Thymus (tissue), 14 donors: ENCODE measurements at places on chromosomes 2 and 18.

GRCh38 chr18:23053776-23054457, 81.4 kb upstream of the CABLES1 start:
- DNase-seq, result no peak

DNA sequence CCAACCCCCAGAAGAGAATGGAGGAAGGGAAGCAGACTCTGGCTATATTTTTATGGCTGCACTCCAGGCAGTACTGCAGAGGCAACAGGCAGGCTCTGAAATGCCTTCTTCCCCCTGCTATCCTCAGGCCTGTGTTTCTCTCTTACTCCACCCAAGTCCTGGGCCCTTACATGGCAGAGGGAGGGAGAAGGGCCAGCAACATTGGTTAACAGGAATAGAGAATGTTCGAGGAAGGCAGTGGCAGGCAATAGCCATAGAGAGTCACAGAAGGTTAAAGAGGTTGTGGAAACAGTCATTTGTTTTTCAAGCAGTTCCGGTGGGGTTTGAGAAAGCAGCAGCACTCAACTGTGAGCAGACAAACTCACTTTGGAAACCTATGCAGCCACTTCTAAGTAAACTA, 15.1 kb upstream of the DARS1 start:
- DNase-seq, result no peak

DNA sequence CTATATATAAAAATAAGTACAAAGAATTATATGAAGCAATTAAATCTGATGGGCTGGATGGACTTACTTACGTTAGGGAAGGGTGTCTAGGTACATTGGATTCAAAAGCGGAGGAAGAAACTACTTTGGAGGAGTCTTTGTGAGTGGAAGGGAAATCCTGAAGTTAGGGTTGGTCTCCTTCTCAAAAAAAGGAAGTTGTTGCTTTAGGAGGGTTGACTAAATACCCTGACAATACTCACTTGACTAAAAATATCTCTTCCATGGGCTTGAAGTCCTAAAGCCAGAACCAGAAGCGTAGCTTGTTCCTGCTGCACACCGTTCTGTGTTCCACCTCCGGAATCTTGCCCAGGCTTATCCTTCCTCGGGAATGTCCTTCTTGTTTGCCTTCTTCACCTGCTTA, 143.3 kb upstream of the ZEB2 start:
- DNase-seq, result no peak

GRCh38 chr2:20300656-20301055, 50.0 kb downstream of the PUM2 start:
- DNase-seq, result no peak

DNA sequence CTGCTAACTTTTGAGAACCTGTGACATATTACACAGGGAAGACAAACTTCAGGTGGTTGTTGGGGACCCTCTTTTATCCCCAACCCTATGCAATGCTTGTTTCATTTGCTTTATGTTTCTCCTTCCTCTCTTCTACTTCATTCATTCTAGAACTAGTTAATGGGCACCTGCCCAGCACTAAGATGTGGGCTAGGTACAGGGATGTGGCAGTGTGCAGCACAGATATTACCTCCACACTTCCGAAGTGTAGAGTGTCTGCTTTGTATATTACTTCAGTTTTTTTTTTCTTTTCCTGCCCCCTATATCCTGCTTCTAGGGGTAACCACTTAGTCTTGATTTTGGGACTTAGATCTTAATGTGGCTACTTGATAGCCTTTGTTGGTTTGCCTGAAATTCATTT, 35.1 kb downstream of the CD28 start:
- no peak for DNase-seq

DNA sequence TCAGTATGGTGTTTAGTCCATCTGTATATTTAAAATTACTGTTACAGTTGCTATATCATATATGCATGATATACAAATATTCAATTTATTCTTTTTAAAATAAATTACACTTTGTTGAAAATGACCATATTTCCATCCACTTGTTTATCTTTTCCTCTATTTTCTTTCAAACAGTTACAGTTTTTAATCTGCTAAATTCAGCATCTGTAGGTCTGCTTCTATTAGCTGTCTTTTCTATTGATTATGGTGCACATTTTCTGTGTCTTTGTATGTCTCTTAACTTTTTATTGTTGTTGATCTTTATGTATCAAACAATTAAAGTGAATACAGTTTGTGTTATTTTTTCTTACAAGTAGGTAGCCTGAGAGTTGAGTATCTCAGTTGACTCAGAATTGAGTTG, 28.1 kb downstream of the IL18R1 start:
- DNase-seq, result no peak

- peak; percentile 10 for DNase-seq
Measured at GRCh38 chr2:74777161-74777900, 56.6 kb upstream of the HK2 start.

DNA sequence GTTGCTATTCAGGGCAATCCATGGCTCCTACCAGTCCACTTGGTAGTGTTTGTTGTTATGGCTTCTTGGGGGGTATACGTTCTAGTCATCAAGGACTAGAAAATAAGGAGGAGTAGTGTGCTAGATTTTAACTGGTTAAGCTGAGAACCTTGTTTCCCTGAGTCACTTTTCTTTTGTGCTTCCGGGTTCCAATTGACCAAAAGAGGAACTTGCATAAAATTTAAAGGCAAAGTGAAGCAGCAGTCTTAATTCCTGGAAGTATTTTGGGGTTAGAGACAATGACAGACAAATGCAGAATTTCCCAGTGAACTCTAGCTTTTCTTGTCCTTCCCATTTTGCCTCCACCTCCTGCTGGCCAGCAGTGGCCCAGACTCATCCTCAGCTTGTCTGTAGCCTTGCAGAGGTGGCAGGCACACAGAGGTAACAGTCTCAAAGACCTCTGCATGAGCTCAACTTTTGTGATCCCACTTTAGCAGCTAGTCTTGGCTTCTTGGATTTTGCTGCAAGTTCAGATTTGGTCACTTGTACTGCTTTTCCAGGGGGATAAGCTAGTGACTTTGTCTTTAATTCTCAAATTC, 1105.8 kb upstream of the NXPH2 start:
- DNase-seq, result no peak

DNA sequence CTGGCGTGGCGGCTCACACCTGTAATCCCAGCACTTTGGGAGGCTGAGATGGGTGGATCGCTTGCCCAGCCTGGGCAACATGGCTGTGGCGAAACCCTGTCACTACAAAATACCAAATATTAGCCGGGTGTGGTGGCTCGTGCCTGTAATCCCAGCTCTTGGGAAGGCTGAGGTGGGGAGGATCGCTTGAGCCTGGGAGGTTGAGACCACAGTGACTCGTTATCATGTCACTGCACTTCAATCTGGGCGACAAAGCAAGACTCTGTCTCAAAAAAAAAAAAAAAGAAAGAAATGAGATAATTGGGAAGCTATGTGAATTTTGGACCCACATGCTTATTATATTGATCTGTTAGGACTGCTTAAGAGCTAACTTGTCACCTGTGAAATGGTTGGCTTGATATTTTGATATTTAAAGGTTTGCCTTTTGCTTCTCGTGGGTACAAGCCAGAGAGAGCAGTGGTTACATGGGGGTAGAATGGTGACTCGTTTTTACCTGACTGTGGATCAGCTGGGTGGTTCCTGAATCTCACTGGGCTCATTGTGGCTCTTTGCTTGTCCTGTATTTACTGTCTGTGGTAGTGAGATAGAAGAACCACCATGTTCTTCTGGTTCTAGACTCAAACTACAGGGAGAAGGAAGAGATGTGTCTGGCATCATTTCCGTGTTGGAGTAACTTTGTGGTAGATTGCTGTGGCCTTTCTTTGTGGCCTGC, 28.9 kb downstream of the ZNF532 start:
- DNase-seq, result no peak

DNA sequence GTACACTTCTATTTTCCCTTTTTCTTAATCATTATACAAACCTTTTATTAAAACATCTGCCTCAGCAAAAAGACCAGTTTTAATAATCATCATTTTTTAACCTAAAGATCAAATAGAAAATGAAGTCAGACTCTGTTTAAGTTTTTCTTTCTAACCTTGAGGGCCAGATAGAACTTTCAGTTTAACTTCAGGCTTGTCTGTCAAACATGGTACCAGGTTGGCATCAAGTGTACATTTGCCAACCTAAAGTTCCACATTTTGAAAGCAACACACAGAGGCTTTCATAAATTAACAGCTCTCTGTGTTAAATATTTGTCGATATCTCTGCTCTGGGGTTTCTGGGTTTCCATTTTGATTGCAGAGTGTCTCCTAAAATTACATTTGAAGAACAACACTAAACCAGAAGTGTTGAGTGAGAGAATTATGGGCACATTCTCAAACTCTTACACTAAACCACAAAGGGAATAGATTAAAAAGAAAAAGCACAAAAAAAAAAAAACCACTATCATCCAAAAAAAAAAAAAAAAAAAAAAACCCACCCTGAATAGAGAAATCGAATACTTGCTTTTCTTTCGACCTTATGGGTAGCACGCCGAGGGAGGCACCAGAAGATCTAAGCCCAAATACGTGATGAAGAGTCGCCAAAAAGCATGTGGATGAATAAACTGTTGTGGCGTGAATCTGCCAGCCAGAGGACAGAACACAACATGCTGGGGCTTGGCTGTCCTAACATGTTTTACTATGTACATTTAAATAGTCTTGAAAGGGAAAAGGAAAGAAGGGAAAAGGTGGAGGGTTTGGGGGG, 166.2 kb downstream of the TCF4 start:
- DNase-seq, result no peak

DNA sequence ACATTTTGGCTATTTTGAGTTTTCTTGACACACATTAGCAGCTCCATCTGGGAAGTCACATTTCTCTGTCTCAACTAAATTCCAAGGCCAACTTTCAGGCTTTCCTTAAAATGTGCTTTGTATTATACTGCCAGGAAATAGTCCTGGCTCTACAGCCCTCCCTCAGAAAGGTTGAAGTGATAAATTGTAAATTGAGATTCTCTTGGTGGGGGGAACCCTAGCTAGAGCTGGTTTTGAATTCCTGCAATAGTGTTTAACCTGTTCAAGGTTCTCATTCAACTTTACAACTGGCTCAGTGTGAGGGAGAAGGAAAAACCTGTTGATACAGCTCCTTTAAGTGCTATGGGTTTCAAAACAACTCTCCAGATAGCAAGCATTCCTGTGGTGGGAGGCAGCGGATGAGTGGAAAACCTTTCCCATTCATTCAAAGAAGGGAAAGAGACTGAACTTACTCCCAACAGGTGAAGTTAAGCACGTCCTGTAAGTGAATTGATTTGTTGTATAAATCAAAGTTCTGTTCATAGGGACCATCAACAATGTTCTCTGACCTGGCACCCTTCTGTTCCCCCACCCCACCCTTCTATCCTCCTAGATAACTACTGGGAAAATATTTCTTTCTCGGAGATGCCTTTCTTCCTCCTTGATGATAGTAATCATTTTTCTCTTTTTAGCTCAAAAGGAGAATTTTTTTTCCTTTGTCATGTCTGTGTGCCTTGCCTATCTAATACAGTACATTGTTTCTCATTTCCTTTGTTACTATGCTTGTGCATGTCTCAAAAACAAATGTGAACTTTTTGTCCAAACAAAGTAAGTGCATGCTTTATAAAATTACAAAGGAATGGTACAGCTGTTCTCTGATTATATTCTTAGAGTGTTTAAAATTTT, 44.2 kb upstream of the SLC39A10 start:
- no peak for DNase-seq

DNA sequence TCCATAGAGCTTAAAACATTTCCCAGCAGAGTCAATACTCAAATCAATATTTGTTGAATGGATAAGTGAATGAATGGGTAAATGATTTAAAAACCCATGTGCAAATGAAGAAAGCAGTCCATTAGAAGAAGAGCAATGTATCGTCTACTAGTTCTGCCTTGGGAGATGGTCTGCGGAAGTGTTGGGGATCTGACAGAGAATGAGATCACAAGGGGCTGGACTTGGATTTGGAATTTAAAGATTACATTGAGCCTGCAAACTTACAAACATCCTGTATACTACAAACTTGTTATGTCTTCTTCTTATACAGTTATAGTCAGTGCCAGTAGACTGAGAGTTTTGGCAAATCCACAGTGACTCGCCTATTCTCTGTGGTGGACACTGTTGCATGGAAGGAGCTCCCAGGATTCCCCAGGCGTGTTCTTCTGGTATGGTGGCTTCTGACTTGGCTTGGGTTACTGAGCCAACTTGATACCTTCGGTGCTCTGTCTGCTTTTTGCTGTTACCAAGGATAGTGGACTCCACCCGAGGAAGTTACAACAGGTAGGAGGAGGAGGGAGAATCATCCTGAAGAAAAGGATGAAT, 163.3 kb upstream of the SERPINE2 start:
- DNase-seq, result no peak

- DNase-seq, result no peak
Measured at GRCh38 chr2:36238106-36238505, 117.5 kb upstream of the CRIM1 start.

GRCh38 chr18:12929477-12930083, 18.2 kb upstream of the SEH1L start:
- DNase-seq, result no peak

GRCh38 chr2:156339865-156340264, 7.3 kb upstream of the NR4A2 start:
- DNase-seq, result no peak

- DNase-seq, result no peak
Measured at GRCh38 chr2:148967578-148967977, 70.9 kb upstream of the LYPD6B start.

GRCh38 chr18:65968239-65969004, 217.6 kb downstream of the CDH7 start:
- DNase-seq, result no peak

- DNase-seq, result no peak
Measured at GRCh38 chr2:39136799-39137198, 15.9 kb upstream of the SOS1 start.

DNA sequence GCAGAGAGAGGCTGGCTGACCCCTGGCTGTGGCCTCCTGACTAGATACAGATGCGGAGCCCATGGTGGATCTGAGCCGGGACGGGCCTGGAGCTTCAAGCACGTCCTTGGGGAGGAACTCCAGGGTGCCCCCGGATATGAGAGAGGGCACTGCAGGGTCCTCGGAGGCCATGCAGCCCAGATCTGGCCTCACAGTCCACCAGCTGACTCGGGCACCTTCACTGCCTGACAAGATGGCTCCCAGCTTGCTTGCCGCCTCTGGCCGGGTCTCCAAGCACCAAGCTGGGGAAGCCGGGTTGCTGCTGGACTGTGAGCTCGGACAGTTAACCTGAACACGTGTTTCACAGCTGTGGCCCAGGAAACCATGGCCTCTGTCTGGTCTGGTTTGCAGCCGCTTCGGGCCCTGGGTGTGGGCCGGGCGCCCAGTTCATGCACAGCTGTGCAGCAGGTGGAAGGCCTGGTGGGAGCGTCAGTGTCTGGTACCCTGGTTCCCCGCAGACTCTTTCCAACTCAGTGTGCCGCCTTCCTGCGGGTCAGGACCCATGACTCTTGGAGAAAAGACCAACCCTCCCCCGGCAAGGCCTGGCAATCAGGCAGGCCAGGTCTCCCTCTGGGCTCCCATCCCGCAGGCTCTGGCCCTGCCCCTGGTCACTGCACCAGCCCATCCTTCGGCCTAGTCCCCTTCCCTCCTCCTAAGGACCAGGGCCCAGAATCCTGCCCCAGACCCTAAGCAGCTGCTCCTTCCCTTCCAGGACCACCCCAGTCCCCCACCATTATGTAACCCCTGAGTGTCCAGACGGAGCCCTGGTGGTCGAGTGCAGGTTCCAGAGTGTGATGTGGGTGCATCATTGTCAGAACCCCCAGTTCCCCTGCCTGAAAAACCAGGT, 74.6 kb upstream of the OTOS start:
- no peak for DNase-seq

GRCh38 chr2:188076149-188077056, 215.3 kb upstream of the GULP1 start:
- DNase-seq, result no peak
